Stimulated activated CD4-positive, alpha-beta T cell treated with anti-CD3 and anti-CD28 coated beads, Interleukin-1b, Interleukin-23, amount 100 ng/mL, for 48 hours (primary cell): ENCODE measurements at places on chromosomes 12 and 14.

DNA sequence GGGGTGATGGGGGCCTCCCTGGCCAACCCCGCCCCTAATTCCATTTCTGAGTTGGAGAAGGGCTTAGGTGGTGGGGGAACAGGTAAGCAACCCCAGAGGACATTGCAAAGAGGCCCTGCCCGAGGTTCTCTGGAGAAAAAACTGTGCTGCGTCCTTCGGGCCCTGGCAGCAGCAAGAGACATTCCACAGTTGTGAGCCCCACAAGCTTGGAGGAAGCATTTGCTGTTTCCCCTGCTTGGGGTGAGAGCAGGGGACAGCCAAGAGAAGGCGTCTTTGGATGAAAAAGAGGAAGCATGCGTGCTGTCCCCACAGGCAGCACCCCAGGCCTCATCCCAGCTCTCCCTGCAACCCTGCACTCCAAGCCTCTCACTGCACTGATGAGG, 1.3 kb downstream of the BDKRB2 start:
- DNase-seq: no peak

- no peak for DNase-seq
These were observed 274.9 kb downstream of the EMP1 start for GRCh38 chr12:13471471-13471870.

GRCh38 chr14:55071870-55072640, 20.6 kb downstream of the MAPK1IP1L start:
- peak; percentile 19 for DNase-seq

DNA sequence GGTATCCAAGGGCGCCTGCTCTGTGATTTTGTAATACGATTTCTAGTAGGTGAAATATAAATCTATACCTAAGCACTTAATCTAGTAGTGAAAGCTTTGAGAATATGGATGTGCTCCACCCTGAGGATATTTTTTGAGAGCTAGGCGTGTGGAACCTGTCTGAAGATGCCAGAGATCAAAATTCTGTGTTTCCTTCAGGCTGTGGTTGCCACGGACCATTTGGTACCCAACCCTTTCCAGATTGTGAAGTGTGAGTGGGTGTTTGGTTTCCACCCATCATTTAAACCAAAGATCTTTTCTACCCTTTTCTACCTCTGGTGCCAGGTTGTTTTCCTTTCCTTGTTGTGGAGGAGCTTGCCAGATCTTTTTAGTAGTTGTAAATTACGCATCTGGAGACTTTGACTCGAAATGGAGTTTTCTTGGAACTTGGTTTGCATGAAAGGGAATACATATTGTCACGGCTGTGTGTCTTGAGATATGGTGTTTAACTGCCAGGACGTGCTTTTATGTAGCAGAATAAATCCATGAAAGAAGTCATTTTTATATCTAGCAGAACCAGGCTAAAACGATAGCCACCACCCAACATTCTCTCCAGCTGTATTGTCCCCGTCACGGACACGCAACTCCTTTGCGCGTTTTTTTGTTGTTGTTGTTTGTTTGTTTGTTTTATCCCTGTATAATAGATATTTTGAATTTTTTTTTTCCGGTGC, 2.2 kb downstream of the LRFN5 start:
- no peak for DNase-seq

DNA sequence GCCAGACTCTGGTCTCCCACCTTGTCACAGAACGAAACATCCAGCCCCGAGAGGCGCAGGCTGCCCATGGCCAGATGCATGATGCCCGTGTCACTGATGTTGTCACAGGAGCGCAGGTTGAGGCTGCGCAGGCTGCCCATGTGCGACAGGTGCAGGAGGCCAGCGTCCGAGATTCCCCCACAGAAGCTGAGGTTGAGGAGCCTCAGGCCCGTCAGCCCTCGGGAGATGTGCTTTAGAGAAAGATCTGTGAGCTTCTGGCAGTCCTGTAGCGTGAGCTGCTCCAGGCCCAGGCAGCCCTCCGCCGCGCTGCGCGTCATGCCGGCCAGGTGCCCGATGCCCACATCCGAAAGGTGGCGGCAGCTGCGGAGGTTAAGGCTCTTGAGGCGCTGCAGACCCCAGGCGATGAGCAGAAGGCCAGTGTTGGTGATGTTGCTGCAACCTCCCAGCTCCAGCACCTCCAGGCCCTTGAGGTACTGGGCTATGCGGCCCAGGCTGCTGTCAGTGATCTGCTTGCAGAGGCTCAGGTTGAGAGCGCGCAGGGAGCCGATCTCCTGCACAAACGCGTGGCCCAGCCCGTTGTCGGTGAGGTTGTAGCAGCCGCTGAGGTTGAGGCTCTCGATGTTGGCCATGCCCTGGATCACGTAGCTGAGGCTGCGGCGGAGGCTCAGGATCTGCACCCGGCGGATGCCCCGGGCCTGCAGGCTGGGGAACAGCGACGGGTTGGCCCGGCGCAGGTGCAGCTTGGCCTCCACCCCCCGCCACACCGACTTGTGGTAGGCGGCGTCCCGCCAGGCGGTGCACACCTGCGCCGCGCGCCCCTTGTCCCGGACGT, 991 bp downstream of the FBXL14 start:
- peak; percentile 51 for DNase-seq

- DNase-seq: no peak
These were observed 7.2 kb downstream of the SH2B3 start for GRCh38 chr12:111412830-111413441.

- no peak for DNase-seq
These were observed 8.2 kb upstream of the RESF1 start for GRCh38 chr12:31951008-31951407.

DNA sequence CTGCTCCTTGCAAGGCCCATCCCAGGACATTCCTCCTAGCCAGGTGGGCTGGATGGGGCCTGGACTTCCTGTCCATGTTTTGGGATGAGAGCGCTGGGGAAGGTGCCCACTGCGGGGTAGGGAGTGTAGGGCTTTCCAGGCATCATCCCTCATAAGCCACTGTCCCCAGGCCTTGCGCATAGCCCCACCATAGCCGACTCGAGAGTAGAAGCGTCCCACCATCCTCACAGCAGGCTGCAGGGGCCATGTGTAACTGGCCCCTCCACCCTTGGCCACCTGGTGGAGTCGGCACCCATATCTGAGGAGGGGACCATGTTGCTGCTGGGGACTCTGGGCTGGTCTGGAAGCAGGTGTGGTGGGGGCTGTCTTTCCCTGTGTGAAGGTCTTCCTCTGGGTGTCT, 30.5 kb downstream of the SH2B3 start:
- DNase-seq: no peak
